Activated T-cell treated with anti-CD3 and anti-CD28 coated beads, Interleukin-2, amount 50 U/mL, for 1 hour (primary cell): ENCODE measurements at places on chromosomes 4 and X.

DNA sequence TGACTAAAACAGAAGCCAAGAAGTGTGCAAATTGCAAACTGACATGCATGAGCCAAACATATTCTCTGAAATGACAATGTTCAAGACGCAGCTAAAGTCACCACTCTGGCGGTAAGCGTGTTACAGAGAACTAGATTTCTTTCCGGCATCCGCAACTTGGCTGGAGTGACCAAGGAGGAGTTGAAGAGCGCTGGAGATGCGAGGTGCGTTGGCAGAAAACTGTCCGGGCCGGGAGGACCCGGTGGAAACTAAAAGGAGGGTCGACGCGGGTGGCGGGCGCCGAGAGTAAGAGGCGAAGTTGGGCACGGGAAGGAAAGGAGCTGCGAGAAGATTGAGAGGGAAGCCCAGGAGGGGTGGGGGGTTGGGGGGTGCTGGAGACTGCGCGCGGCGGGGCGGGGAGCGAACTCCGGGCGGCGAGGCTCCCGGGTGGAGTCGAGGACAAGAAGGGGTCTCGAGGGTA is 807 bp downstream of the SEL1L3 start:
- peak; percentile 45 for DNase-seq

DNA sequence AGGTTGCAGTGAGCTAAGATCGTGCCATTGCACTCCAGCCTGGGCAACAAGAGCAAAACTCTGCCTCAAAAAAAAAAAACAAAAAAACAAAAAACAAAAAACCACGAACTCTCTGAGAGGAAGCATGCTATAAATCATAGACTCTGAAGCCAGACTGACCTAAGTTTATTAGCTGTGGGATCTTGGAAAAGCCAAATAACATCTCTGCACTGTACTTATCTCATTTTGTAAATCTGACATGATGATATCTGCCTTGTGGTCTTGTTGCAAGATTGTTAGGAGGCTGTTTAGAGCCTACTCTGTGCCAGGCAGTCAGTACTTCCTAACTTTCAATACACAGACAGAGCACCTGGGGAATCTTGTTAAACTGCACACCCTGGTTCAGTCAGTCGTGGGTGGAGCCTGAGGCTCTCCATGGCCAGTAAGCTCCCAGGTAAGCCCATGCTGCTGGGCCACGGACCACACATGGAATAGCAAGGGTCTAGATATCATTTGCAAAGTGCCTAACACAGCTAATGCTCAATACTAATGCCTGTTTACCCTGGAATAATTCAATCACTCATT is 107.6 kb upstream of the SMIM10 start:
- no peak for DNase-seq

- DNase-seq: no peak
Observed at GRCh38 chr4:108833046-108833445, 70.2 kb upstream of the ETNPPL start.

DNA sequence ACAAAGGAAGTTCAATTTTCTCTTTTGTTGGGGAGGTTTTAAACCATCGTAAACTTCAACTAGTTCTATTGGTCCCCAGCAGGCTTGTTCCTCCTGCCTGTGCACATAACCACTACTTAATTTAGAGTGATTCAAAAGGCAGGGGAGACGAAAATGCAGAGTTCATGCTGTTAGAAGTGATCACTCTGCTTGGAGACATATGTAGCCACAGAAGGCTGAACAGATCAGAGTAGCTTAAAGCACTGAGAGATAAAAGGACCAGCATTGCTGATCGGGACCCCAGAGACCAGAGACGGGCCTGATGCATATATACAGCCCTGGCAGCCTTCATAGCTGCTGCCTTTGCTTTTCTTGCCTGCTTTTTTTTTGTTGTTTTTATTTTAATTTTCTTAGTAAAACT is 662.0 kb upstream of the CPEB2 start:
- DNase-seq: no peak

GRCh38 chr4:123995936-123996335 is 599.3 kb downstream of the SPRY1 start:
- DNase-seq: no peak
